Vagina (tissue), 2 donors: ENCODE measurements at places on chromosomes 11 and 22. TPM values are rescaled to one million over a fixed set of nuclear protein-coding genes. Genes with fewer than 3 reads are reported as not detected.

OAF gene
- total RNA-seq, result 56.7 TPM

DNA sequence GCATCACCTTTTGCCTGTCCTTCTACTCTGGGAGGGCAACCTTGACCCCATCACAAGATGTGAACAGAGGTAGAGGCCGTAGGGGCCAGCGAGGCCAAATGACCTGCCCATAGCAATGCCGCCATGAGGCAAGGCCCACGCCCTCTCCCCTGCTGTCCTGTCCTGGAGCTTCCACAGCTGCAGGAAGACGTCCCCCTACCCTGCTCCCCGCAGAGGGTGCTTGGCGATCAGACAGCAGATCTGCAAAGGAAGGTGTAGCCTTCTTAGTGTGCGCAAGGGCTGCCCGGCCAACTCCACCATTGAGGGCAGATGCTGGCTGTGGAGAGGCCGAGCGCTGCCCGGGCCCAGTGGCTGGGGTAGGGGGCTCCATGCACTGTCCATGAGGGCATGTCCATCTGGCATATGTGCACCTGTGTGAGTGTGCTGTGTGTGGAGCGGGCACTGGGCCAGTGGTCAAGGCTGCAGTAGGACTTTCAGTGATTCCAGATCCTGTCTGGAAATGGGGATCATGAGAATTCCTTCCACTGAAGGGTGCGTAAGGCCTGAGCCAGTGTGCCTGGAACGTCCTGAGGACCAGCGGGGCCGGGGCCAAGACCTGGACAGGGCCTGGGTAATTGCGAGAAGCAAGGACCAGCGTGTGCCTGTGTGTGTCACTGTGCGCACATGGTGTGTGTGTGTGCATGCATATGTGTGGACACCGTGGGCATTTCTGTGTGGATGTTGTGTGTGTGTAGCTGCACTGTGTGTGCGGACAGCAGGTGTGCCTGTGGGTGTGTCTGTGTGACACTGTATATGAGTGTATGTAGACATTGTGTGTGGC lies 11.0 kb downstream of the TRPM5 start:
- no peak for DNase-seq

DNA sequence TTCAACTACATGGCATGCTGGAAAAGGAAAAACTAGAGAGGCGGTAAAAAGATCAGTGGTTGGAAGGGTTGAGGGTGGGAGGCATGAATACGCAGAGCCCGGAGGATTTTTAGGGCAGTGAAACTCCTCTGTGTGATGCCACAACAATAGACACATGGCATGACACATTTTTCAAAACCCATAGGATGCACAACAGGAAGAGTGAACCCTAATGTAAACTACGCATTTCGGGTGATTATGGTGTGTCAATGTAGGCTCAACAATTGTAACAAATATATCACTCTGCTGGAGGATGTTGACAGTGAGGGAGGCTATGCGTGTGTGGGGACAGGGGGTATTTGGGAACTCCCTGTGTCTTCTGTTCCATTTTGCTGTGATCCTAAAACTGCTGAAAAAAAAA lies 15.7 kb upstream of the FAM83F start:
- no peak for DNase-seq

BIRC3 gene
- 7.1 TPM for total RNA-seq

OR2AG2 gene
- total RNA-seq, result not detected

DNA sequence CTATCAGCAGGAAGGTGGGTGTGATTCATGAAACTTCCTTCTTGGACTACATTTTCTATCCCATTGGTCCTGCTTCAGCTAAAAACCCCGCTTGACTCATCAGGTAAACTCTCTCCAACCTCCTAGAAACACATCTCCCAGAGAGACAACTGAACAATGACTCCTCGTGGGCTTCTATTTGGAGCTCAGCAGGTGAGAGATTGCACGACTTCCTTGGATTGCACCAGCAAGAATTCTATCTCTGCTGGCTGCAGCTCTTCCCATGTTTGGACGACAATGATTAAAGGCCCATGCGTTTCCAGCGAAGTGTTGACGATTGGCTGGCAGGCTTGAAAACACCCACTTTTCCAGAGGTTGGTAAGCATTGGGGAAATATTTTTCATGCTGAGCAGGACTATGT lies 216.1 kb upstream of the NTM start:
- no peak for DNase-seq

DNA sequence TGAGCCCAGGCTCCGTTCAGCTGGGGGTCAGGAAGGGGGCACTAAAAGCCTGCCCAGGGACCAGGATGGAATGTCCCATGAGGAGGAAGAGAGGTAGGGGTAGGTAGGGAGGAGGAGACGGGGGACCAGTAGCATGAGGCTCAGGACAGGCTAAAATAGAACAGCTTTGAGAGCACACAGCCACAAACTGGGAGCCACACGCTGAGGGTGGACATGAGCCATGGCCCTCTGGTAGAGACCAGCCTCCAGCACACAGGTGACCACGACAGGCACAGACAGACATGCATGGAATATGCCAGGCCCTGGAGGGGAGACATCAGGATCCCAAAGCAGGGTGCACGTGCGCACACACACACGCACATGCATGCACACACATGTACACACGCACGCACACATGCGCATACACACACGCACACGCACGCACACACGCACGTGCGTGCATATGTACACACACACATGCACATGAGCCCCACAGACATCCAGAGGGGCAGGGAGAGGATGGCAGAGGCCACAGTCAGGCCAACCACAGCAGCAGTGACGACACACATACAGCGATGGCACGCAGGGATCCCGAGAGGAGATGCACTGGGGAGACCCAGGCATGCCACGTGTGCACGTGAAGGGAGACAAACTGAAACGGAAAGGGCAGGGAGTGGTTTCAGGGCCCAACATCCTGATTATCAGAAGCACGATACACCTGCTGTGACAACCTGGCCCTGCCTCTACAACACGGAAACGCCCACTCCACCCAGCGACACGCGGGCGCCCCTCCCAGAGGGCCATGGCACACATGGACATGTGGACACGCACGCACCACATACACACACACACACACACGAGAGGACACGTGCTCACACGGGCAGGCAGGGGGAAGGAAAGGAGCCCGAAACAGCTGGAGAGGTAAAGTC lies 25.7 kb downstream of the LRRC10B start:
- no peak for DNase-seq
